ENCODE measurements at places on chromosomes 11 and 22. TPM values are rescaled to one million over a fixed set of nuclear protein-coding genes. Genes with fewer than 3 reads are reported as not detected.
A peak's percentile ranks its signal among the peaks of the same experiment; 100 is the strongest.

- DNase-seq = peak; percentile 30
These were observed 33.5 kb downstream of the ETS1 start for GRCh38 chr11:128553662-128554362.

DNA sequence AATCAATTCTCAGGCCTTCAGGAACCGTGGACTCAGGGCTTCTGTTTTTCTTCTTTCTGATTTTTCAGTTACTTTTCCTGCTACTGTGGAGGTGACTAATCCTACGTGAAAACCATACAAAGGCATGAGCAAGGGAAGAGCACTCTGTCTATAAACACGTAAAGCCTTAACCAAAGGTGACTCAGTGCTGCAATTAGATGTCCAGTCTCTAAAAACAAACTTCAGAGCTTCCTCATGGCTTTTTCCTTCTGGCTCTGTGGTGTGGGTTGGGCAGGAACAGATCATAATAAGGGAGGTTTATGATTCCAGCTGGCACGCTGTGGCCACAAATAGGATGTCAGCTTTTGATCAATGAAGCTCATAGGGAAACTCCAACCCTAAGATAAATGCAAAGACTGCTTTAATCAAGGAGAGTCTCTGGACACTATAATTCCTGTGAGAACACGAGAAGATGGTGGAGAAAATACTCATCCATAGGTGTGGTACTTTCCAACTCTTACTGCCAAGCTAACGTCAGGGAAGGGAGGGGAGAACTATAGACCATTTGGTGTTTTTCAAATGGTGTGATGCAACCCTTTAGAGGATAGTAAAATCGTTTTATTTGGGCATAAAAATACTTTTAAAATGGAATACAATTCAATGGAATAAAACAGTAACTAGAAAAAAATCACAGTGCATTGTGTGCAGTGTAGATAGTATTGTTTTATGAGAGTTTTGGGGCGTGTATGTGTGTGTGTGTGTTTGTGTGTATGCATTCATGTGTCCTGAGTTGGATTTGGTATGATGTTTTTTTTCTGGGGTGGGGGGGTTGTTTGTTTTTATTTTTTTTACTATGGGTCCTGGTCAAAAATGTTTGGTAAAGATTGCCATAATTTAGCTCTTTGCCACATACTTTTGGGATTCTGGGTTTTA, at the start of gene NXPE2:
NXPE2 (plus strand) TSS at position 403 of the 912 bp plus-strand sequence; CDS start at position 452, 49 bp downstream.
- no peak for DNase-seq

- DNase-seq = no peak
These were observed 110.2 kb downstream of the TENM4 start for GRCh38 chr11:79330651-79331050.

DNA sequence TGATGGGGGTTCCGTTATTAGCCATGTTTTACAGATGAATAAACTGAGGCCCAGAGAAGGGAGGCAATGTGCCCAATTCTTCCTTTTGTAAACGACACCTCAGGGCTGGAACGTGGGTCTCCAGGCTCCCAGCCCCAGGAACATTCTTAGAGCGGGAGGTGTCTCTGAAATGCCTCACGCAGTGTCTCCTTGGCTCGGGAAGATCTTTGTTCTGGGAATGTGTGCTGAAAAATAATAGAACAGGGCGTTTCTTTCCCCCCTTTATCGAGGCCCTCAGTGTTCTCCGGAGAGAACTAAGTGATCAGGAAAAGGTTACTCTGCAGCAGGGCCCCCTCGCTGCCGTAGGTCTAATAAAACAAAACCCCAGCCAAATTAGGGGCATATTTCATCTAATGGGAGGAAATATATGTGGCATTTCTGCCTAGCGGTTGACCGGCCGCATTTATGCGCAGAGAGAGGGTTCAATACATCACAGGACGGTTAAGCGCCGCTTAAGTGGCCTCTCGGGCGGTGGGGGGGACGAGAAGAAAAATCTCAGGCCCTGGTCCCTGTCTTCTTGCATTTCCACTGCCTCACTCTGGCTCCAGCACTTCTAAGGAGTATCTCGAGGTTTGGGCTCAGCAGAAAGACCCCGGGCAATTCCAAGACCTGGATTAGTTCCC, 564.3 kb downstream of the MN1 start:
- peak; percentile 44 for DNase-seq

DNA sequence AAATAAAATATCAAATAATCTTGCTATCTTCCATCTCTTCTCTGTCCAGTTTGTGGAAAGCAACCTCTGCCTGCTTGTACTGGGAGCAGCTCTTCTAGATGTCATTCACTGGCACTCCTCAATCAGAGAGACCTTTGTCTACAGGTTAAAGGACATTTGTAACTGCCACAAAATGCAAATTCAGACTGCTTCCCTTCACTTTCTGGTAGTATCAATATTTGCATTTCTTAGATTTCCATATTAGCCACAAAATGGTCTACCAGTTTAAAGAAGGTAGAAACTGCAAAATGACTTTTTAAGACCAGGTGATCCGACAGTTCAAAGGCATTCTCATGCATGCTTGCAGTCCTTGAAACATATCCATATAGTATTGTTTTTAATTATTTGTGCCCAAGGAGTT, 51.7 kb upstream of the RCN1 start:
- no peak for DNase-seq

DNA sequence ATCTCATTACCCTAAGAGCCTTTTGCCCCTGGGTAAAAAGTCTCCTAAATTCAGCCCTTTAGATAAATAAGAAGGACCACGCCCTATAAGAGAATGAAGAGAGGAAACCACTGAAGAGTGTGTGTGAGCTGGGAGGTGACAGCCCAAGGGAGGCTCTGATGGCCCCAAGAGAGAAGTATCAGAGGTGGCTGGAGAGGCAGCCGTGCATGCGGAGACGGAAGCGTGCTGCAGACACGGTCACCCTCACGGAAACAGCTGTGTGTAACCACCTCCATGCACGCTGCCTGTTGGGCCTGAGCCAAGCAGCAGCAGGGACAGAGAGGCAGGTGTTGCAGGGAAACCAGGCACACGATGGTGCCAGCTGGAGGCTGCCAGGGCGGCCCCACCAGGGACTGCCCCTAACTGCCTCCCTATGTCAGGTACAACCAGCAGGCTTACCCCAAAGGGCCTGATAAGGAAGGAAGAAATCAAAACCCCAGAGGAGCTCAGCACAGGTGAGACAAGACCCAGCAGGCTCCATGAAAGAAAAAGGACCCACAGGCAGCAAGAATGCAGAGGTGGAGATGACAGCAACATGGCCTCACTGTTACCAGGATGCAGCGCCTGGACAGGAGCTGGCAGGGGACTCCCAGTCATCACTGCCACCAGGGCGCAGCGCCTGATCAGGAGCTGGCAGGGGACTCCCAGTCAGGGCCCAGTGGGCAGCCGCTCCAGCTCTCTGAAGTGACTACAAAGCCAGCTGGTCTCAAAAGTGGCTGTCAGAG, 7.8 kb downstream of the LARGE2 start:
- DNase-seq = no peak

DNA sequence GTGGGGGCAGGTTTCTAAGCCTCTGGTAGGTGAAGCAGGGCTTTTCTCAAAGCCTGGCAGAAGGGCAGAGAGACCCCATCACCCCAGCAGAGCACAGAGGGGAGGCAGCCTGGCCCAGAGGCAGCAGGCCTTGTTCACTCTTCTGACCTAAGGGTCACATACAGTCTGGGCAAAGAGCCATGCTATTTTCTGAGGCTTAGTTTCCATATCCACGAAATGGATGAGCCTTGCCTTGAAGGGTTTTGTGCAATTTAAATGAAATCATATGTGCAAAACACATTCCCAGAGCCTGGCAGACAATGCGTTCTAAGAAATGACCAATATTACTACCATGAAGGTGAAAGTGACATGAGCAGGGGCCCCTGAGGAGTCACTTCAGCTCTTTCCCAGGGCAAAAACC, 44.5 kb downstream of the HIRA start:
- no peak for DNase-seq

GRCh38 chr11:72975778-72976521, 161.7 kb downstream of the ATG16L2 start:
- no peak for DNase-seq

DNA sequence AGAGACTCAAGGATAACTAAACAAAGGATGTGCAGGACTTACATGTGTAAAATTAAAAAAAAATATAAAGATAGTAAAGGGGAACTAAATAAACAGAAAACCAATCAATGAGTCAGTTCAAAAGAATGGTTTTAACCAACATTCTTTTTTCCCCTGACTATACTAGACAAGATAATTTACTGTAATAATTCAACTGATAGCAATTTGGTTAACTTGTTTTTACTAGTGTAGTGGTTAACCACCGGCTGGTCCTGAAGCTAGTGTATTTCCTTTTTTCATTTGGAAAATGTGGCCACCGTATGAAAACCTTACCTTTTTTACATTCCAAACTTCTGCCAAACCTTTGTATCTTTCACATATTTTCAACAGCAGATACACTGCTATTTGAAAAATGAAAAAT, 123.1 kb downstream of the ARHGAP42 start:
- no peak for DNase-seq

GRCh38 chr11:103826856-103827255, 209.6 kb upstream of the DDI1 start:
- no peak for DNase-seq

DNA sequence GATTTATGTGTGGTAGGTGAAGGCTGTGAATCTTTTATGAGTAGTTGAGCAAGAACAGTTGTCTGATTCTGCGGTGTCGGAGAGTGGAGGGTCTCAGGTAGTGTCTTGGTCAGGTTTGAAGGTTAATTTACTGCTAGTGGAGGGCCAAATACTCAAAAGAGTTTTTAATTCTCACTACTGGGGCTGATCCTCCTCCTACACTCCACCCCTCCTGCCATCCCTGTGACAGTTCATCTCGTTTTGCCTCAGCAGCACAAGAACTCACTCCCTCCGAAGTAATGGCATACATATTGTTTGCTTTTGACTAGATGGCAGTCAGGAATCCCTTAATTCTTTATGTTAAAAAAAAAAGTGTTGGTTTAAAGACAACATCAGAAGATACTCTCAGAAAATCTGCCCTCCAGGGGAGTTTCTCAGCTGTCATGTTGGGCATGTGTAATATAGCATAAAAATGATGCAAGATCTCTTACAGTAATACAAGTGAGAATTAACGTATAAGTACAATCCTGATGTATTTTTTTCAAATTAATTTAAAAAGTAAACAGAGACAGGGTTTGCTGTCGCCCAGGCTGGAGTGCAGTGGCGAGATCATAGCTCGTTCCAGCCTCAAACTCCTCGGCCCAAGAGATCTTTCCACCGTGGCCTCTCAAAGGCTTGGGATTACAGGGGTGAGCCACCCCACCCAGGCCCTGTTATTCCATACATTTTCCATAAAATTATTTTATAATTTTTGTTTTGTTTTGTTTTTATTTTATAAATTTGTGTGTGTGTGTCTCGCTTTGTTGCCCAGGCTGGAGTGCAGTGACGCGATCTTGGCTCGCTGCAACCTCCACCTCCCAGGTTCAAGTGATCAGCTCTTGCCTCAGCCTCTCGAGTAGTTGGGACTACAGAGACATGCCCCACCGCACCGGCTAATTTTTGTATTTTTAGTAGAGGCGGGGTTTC, 1.3 kb downstream of the FAR1 start:
- DNase-seq = no peak

- DNase-seq = peak; percentile 87
These were observed 7.3 kb downstream of the PARVB start for GRCh38 chr22:44031158-44031952.

GRCh38 chr11:117827521-117828511, 3.3 kb upstream of the FXYD2 start:
- no peak for DNase-seq

DNA sequence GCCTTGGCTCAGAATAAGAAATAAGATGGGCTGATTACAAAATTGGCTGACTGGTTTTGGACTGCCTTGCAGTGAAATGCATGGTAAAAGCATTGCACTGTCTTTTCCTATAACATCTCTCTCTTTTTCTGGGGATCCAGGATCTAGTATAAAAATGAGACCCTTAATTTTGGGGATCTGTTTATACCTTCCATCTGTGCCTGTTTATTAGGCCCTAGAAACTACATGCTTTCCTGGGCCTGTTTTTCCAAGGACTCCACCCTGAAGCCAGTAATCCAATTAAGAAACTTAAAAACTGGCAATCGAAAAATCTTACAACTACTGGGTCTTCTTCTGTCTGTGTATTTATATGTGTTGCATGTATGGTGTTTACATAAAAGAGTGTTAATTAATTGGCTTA, 14.5 kb downstream of the HORMAD2 start:
- DNase-seq = no peak

GRCh38 chr22:46637711-46638600, 17.8 kb downstream of the GRAMD4 start:
- no peak for DNase-seq

DNA sequence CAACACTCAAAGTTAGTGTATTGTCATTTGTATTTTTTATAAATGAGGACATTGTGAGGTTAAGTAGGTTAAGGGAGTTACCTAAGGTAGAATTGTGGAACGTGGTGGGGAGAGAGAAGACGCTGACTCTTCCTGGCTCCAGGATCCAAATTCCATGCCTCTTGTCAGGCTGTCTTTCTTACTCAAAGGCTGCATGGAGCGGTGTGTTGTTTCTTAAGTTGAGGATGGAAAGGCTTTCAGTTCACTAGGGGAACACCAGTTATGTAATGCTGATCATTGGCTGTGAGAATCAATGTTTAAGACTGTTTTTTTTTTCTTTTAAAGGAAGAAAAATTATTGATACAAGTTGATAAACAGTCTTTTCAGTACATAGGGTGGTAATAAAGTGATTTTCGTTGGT, 2.9 kb downstream of the UBE2L3 start:
- no peak for DNase-seq

DNA sequence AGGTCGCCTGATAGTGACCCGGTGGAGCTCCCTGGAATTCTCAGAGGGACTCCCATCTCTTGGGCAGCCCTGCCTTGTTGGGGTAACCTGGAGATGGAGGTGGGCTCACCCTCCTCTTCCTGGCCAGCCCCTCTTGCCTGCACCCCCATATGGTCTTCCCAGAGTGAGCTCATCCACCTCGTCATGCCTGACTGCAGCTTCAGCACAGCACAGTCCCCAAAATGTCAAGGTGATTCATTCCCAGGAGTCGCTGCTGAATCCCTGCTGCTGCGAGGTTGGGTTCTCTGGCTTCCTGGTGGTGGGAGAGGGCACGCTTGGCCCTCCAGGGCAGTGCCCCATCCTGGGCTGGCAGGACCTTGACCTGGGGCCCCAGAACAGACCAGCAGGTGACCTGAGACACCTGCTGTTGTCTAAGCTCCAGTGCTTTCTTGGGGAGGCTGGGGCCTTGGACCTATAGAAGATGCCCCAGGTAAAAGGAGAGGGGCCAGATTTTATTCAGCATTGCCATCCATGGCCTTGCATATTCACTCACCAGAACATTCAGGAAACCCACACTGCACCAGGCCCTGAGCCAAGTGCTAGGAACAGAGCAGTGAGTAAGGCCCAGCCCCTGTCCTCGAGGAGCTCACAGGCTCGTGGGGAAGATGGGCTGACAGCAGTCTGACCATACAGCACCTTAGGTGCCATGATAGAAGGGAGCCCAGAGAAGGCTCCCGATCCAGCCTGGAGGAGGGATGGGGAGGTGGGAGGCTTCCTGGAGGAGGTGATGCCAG, 72.9 kb downstream of the CACNA1I start:
- DNase-seq = no peak

- no peak for DNase-seq
These were observed 99.5 kb downstream of the RDX start for GRCh38 chr11:110196884-110197420.

Gene MISFA
- total RNA-seq = 3.6 TPM

Gene VWA5A
- 14.3 TPM for total RNA-seq

Gene VEGFB
- 98.1 TPM for total RNA-seq

Gene POTEH
- not detected for total RNA-seq

Gene CECR2
- total RNA-seq = 2.1 TPM

Gene GRAP2
- total RNA-seq = not detected

Gene OR52K2
- total RNA-seq = not detected

Gene TRIM6
- 5.6 TPM for total RNA-seq

Gene OR8G1
- not detected for total RNA-seq

Gene C11orf87
- total RNA-seq = not detected
